Fibroblast of skin of right biceps (primary cell): ENCODE measurements at places on chromosomes 4 and X.

DNA sequence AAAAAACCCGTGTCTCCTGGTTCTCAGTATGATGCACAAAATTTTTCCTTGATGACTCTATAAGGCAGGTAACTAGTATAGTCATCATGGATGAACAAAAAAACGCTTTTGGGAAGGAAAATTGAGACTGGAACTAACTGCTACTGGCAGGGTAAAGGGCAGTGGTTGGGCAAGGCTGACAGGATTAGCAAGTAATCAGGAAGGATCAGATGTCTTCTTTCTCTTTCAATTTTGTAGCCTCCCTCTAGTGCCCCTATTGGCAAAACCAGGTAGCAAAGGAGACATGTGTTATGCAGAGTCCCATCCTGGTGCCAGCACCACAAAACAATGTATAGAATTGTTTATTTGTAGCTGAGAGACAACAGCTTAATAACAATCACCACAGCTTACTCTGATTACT is 12.8 kb upstream of the SLITRK4 start:
- DNase-seq = no peak

- DNase-seq = peak; percentile 5
Measured at GRCh38 chr4:181611946-181612600, 631.1 kb upstream of the TENM3 start.

DNA sequence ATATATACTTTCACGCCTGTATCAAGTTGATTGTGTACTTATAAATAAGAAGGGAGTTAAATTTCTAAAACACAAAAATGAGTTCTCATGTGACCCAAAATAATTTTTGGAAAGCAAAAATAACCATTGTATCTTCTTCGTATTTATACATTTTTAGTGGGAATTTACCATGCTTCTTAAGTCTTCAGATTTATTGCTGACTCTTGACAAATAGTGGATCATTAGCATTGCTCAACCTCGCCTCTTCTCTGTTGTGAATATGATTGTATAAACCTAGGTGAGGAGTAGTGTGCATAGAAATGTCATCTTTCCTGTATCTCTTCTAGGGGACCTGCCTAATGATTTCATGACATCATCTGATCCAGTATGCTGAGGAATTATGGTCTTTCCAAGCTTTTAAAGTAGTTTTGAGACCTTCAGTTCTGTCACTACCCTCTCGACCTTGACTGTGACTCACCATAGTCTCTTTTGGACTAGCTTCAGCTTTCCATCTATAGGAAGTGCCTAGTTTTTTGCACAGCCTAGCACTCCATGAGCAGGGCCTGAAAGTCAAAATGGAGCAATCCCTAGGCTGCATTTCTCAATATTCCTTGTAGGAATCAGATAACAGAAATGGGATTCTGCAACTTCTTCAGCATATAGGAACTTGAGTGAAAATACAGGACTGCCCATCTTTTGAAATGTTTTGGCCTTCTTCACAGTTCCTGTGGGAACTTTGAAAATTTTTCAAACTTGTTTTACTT is 157.6 kb downstream of the ARX start:
- peak; percentile 3 for DNase-seq

DNA sequence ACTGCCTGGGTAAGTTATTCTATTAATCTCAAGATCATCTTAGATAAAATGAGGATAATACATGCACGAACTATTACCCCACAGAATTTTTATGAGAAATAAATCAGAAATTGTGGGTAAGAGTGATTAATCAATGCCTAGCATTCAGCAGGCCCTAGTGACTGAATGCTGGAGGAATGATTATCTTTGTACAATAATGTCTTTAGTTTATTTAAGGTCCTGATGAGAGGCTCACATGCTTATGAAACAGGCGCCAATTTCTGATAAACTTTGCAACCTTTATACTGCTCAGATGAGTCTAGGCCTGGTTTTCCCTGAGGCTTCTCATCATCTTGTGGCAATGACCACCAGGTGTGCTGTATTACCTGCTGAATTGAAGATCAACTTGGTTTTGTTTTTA is 27.8 kb upstream of the BMP2K start:
- DNase-seq = peak; percentile 46

DNA sequence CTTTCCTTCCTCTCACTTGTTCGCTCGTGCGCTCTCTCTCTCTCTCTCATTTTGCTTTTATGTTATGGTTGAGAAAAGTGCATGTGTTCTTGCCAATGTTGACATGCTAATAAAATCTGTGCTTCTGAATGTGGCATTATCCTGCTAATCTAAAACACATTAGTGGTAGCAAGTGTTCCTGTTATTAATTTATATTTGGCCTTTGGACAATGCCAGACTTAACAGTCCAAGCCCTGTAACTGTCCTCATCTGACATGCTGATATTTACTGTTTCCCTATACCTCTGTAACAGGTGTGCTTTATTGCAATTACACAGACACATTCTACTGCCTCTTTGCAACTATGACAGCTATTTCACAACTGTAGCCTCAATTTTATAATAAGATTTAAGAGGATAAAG is 2.7 kb downstream of the PPARGC1A start:
- DNase-seq = no peak

- no peak for DNase-seq
Measured at GRCh38 chr4:10162341-10163000, 45.9 kb upstream of the WDR1 start.

GRCh38 chrX:85544609-85545008 is 165.1 kb upstream of the POF1B start:
- DNase-seq = peak; percentile 0

GRCh38 chr4:112817933-112818593 is 181.1 kb downstream of the LARP7 start:
- peak; percentile 93 for DNase-seq

GRCh38 chrX:22234380-22234779 is 38.3 kb upstream of the CBLL2 start:
- no peak for DNase-seq

DNA sequence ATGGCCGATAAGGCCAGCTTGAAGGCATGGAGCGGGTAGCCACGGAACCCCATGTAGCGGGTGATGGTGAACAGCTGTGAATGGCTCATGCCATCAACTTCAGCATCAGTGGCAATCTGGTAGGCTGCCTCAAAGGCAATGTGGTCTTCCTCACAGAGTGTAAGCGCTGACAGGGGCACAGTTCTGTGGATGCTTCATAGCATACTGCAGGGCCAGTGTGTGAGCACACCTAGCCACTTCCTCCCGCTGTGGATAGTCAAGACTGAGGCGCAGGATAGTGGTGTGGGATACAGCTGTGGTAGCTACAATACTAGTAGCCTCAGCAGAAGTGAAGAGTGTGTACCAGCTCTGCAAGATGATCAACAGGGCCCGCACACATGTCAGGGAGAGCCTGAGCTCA is 40.5 kb downstream of the C4orf33 start:
- no peak for DNase-seq

GRCh38 chr4:90960433-90960832 is 833.2 kb downstream of the CCSER1 start:
- DNase-seq = no peak

GRCh38 chrX:146934256-146934655 is 119.7 kb upstream of the CXorf51A start:
- DNase-seq = no peak

- no peak for DNase-seq
Measured at GRCh38 chr4:30056016-30056766, 664.0 kb upstream of the PCDH7 start.

GRCh38 chr4:95267081-95267480 is 281.7 kb downstream of the UNC5C start:
- peak; percentile 76 for DNase-seq

- DNase-seq = peak; percentile 97
Measured at GRCh38 chr4:187603093-187604025, 392.2 kb upstream of the ZFP42 start.

DNA sequence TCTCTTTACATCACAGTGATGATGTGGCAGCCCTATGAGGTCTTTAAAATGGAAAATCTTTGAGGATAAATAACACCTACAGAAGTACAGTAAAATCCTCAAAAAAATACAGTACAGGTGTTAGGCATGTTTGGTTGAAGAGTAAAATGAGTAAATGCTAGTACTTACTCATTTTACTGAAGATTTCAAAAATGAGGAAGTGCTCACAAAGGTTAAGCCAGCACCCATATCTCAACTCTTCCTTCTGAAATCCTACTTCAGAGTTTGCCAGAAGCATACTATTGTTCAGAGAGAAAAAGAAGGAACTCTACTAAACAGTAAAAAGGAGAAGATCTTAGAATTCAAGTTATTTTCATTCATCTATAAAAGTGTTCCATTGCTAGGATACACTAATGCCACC is 130.9 kb downstream of the CBR4 start:
- DNase-seq = no peak

DNA sequence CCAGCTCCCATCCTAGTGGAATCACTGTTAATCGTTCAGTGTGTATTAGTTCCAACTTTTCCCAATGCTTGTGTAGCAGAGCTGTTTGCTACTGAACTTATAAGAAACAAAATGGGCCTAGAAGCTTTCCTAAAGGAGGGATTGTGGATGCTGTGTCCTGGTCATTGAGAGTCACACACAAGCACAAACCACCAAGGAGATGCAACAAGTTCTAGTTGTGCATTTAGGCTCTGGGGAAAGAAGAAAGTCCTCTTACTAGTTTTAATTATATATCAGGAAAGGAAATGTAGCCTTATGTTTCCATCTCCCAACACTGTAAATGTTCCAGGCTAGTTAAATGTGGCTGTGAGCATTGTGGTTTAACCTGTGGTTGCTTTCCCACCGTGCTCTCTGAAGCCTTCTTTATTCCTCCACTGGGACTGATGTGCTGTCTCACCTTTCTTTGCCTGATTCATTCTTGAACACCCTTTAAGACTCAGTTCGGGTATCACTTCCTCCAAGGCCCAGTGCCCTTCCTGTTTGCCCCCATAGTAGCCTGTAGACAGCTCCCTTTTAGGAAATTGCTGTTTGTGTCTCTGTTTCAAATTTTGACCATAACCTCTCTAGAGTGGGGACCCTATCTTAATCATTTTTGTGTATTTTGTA is 34.3 kb downstream of the ATP10D start:
- no peak for DNase-seq

DNA sequence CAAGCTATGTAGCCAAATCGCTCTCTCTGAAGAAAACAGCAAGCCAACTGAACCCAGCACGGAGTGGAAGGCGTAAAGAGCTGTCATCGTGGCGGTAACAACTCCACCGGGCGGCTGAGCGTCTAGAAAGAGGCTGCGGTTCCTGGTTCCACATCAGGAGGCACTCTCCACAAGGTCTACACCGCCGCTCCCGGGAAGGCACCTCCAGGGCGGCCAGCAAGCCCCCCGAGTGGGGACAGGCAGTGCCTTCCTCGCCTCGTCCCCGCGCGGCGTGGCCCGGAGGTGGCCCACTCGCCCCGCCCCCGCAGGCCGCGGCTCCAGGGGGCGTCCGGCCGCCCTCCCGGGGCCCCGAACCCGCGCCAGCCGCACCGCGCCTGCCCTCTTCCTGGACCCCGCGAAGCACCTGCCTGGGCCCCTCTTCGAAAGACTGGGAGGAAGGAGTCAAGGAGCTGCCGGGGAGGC is 755 bp downstream of the KLHL8 start:
- peak; percentile 38 for DNase-seq

DNA sequence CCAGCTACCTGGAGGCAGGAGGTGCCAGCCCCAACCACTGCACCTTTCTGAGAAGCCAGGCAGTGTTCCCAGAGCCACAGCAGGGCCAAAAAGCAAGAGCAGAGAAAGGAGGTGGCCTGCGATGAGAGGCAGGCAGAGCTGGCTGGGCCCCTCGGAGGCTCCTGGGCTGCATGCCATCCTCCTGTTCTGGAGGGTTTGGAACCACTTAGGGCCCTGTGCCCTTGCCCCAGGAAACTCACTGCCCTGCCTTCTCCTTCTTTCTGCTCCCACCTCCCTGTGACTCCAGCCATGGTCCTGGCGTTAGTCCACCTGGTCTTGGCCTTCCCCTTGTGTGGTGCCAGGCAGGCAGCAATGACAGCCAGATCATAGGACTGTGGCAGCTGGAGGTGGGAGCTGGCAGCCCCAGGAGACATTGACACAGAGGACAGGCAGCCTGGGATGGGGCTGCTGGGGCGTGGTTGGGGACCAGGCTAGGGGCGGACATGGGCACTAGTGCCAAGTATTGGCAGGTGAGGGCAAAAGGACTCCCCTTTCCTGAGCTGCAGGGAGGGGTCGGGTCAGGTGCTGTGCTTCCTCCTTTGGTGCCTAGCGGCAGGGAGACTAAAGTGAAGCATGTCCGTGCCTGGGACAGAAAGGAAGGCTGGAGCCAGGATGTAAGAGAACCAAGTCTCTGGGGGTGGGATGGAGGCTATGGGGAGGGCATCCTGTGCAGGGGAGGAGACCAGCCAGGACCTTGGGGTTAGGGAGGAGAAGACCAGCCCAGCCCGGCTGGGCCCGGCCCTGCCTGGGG is 1.4 kb downstream of the APLN start:
- no peak for DNase-seq

DNA sequence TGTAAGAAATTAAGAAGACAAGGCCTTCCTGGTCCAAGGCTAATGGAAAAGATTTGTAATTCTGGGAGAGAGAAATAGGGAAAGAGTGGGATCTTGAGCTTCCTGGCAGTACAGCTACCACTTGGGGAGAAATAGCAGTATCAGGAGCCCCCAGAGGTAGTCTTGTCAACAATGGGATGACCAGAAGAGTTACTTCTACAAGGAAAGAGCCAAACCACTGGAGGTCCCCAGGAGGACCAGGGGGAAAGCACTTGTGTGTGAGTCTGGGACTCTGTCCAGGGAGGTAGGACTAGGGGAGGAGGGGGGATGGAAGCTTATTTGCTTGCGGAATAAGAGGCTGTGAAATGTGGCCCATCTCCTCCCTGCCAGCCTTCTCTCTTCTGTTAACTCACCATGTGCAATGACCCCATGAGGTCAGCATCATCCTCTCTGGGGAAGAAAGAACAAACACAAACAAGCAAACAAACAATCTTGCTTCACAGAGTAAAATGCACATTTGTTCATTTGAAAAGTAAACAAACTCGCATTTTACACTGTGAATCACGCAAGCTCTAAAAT is 160.1 kb downstream of the STK32B start:
- DNase-seq = no peak

- peak; percentile 19 for DNase-seq
Measured at GRCh38 chrX:31213941-31214340, 142.1 kb upstream of the FTHL17 start.

- DNase-seq = peak; percentile 27
Measured at GRCh38 chrX:100315566-100315965, 94.5 kb downstream of the PCDH19 start.

DNA sequence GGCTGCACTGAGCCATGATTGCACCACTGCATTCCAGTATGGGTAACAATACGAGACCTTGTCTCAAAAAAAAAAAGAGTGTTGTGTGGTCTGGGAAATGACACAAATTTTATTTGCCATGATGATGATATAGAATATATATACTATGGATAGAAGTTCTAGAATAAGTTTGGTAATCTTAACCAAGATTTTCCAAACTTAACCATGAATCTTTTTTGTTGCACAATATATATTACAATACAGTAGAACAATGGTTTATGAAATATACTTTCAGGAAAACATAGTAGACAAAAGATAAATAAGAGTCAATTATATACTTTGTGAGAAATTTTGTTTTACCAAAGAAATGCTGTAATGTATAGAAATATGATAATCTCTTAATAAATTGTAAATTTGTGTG is 34.8 kb downstream of the MFSD8 start:
- no peak for DNase-seq

DNA sequence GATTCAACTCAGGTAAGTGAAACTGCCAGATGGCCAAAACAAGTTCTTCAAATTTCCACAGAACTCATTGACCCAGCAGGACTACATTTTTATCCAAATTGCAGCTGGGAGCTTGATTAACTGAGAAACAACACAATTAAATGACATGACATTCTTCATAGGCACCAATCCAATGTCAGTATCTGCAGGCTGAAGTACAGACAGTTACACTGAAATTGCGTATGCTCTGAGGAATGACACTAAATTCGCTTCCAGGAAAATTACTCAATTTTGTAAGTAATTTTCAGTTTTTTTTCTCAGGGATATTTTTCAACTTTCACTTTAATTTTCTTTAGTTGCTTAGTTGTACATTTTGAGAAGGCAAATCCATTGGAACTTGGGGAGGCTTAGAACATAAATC is 4.5 kb downstream of the C1GALT1C1 start:
- DNase-seq = peak; percentile 20
